ENCODE measurements at places on chromosomes 3 and 15. TPM values are rescaled to one million over a fixed set of nuclear protein-coding genes. Genes with fewer than 3 reads are reported as not detected.

Gene VEPH1
- total RNA-seq: 2.4 TPM

Gene C3orf85
- total RNA-seq: not detected

Gene COL6A6
- 0.26 TPM for total RNA-seq

Gene DGKG
- 5.4 TPM for total RNA-seq

Gene GALNT15
- total RNA-seq: 48.6 TPM

Gene SPESP1
- 4.4 TPM for total RNA-seq

Gene AHSG
- not detected for total RNA-seq

Gene FEZF2
- total RNA-seq: not detected

Gene COL6A5
- 0.07 TPM for total RNA-seq

Gene CPN2
- 0.54 TPM for total RNA-seq

Gene C3orf22
- total RNA-seq: not detected

Gene SLC35A5
- 36.4 TPM for total RNA-seq

Gene CCDC39
- not detected for total RNA-seq

Gene TMED3
- total RNA-seq: 34.4 TPM

Gene SLC9C1
- total RNA-seq: not detected

Gene RFTN1
- 57.0 TPM for total RNA-seq

Gene DNAJA4
- total RNA-seq: 51.7 TPM

Gene PRSS50
- not detected for total RNA-seq

Gene SH3GL3
- total RNA-seq: not detected

Gene NR2F2
- 121 TPM for total RNA-seq

Data from spleen (tissue), 13 donors.